ENCODE measurements at places on chromosomes 7 and 10.

DNA sequence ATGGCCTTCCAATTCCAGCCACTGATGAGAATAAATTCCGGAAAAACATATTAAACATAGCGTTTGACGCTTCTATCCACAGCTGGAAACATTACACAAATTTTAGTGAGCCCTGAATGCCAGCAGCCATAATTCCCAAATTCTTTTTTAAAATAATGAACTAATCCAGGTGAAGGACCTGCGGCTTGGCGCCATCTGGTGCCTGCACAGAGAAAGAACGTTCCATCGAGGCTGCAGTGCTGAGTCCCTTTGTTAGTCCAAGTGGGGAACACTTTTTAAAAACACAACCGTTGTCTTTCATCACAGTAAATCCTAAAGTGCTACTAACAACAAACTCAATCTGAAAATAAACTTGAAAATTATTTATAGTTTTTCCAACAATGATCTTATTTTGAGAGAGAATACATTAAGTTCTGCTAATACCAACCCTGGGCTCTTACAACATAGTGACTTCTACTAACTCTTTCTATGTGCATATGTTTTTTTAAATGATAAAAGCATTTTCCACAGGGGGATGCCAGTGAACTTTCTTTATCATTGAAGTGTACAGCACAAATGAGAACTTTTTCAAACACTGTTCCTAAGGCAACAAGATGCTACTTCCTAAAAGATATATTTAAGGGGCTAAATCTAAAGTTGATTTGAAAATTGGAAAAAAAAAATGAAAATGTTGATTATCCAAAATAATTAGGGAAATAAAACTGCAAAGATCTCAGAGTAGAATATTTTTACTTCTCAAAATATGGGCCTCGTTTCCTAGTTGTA is 166.9 kb upstream of the RNF32 start:
- DNase-seq, result no peak

- DNase-seq, result no peak
Measured at GRCh38 chr7:117800406-117800805, 72.8 kb downstream of the CTTNBP2 start.

DNA sequence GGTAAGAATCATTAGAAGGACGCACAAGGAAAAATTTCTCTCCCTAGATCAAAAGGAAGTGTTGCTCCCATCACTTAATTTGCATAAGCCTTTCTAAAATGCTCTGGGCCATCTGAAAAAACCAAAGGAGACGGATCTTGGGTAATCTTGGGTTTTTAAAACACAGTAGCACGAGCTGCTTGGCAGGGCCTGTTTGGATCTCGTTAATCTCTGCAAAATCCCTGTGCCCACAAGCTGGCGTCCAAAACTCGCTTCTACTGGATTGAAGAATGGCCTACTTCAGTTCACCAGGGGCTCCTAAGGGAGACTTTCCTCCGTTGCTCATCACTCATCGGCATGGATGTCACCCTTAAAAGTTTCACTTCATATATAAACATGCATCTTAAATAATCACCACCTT is 128.6 kb downstream of the RNF216 start:
- no peak for DNase-seq

- DNase-seq, result no peak
Measured at GRCh38 chr10:79404231-79404609, 41.2 kb downstream of the ZCCHC24 start.

DNA sequence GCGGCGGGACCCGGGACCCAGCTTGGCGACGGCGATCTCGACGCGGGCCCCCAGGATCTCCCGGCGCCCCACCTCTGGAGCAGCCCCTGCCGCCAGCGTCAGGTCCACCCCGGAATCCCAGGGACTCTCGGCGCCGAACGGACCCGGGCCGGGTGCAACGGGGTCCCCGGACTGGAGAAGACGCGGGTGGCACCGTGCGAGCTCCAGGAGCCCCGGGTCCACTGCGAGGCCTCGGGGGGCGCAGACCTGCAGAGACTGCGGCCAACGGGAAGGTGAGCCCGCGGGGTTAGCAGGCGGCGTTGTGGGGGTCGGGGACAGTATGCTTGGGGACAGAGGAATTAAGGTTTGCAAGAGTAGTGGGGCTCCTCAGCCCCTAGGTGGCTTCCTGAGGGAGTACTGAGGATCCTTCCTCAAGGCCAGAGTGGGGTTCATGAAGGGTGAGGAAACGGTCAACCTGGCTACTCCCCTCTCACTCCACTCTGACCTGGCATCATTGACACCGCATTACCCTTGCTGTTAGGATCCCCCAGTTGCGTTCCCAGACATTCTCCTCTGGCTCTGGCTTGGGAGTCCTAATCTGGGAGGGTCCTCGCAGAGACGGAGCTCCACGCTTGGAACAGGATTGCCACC is 353 bp downstream of the EPHB6 start:
- DNase-seq, result no peak

- no peak for DNase-seq
Measured at GRCh38 chr7:131104596-131105293, 222.9 kb upstream of the MKLN1 start.

- DNase-seq, result no peak
Measured at GRCh38 chr7:46990761-46991160, 591.1 kb downstream of the TNS3 start.

DNA sequence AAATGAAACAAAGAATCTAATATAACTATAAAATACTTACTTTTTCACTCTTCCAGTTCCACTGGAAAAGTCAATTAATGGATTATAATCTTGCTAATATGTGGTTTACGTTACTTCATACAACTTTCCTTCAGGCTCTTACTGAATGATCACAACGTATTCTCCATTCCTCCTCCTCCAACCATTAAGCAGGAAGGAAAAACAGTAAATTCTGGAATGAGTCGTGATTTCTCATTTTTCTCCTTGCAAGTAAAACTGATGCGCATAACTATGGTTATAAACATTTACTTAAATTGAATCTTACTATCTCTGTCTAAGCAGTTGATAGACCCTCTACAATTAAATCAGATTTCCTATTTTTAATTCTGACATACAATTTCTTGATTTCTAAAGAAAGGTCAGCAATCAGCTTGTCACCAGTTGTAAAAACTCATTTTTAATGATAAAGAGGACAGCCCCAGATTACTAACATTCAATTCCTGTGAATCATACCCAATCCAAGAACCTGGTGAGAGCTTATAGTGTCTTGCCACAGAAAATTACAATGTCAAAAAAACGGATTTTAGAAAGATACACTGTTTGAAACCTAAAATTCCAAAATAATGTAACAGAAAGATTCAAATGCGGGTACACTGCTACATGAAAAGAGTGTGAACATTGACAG is 64.3 kb downstream of the EZH2 start:
- DNase-seq, result no peak

GRCh38 chr10:17122726-17123661 is 6.6 kb downstream of the CUBN start:
- no peak for DNase-seq

GRCh38 chr7:28695300-28696295 is 262.5 kb downstream of the TRIL start:
- DNase-seq, result no peak

DNA sequence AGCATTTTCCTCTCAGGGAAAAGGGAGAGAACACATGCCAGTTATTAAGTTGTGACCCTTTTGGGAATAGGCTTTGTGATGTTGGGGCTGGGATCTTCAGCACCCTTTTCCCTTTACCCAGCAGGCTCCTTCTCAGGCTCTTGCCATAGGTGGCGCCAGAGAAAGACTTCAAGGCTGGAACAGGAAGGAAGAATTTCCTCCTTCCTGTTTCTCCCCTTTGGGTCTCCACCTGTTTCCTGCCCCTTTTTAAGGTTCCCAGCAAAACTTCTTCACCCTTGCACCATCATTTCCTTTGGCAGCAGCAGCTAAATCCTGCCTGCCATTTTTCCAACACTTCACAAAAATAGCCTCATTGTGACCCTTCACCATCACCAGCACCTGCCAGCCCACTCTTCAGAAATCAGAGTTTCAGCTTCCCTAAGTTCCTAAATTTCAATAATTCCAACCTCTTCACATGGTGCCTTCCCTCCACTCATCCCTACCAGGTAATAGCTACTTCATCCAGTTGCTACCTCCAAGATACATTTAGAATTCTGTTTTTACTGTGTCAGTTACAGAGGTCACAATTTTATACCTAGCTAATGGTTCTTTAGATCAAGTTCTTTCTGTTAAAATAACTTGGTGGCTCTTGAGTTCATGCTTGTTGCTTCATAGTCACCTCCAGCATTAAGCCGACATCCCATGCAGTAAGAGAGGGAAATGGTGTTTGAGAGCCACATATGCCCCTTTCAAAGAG is 22.4 kb upstream of the FOXK1 start:
- no peak for DNase-seq

DNA sequence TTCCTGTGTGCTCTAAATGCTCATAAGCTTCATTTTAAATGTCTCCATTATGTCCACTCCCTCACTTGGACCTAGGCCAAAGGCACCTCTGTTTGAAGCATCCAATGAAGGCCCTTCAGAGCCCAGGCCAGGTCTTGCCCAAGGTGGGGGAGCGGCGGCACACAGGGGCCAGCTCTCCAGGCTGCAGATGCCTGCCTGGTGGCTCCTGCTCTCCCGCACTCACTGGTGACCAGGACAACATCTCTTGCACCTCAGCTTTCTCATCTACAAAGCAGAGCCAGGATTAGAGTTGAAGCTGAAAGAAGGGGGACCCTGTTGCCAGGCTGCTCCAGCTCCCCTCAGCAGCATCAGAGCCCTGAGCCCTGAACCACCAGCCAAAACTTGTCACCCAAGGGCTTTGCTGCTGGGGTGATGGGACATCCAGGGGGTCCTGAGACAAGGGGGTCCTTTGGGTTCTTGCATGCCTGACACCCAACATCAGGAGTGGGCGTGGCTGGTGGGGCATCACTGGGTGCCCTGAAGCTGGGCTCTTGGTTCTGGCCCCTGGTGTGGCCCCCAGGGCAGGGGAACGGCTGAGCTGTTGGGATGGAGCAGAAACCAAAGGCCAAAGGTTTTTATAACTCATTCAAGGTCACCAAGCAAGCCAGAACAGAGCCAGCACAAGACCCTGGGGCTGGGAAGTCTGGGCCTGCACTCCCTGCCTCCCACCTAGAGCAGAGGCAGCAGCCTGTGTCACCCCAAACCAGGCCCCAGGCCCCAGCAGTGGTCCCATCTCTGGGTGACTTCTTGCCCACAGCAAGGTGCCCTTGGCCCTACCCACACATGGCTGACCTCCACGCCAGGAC is 1.2 kb downstream of the NACAD start:
- no peak for DNase-seq

GRCh38 chr10:92855560-92855959 is 7.2 kb downstream of the EXOC6 start:
- DNase-seq, result no peak

DNA sequence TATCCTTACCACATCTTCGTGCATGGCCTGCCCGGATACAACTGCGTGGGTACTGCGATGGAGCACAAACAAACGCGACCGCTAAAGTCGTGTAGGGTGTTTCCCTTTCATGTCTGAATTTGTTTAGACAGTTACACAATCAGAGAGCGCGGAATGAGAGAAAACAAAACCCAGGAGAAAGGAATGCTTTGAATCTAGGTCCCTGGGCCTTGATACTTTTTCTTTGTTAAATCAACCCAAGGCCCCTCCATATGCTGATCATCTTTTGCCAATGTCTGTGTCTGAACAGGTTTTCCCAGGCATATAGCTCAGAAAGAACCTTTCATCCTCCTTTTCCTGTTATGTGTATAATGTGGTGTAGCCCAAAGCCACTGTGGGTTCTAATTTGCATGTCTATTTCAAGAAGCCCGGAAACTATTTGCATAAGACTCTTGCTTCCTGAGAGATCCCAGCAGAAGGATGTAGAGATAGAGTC is 145.8 kb downstream of the FRMD4A start:
- DNase-seq, result peak; percentile 52

DNA sequence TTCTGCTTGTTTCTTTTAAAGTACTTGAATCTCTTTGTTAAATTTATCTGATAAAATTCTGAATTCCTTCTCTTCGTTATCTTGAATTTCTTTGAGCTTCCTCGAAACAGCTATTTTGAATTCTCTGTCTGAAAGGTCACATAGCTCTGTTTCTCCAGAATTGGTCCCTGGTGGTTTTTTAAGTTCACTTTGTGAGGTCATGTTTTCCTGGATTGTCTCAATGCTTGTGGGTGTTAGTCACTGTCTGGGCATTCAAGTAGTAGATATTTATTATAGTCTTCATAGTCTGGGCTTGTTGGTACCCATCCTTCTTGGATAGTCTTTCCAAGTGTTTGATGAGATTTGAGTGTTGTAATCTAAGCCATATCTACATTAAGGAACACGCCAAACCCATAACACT is 1060.6 kb downstream of the LRMDA start:
- DNase-seq, result no peak

DNA sequence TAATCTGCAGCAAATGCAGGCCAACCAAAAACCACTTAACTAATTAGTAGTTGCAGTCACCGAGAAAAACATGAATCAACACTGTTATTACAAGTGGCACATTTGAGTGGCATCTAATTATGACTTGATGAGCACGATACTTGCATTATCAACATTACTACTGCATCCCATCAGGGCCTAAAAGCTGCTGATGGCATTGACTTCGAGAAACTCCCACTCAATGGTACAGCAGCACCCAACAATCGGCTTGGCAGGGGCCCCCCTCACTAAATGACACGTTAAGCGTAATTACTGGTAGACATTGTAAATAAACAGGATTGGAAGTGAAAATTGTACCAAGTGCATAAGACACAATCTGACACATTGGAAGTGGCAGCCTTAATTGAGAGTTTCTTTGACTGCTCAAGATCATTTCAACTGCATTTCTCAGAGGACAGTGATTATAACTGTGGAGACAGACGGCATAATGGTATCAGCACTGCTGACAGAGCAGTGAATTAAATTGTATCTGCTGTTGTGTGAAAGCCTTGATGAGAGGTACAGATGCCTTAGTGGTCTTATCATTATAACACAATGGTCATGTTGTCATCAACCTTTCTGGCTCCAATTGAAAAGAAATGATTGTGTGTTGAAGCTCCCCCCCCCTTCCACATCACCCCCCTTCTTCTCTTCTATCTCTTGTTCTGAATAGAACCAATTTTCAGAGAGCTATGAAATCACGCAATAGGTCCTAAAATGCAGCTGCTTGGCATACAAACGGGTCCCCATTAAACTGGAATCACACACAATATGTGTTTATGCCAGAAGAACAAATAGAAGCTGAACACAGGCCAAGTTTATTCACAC is 43.4 kb downstream of the SHTN1 start:
- no peak for DNase-seq

GRCh38 chr10:44261710-44262455 is 123.0 kb downstream of the CXCL12 start:
- DNase-seq, result no peak

DNA sequence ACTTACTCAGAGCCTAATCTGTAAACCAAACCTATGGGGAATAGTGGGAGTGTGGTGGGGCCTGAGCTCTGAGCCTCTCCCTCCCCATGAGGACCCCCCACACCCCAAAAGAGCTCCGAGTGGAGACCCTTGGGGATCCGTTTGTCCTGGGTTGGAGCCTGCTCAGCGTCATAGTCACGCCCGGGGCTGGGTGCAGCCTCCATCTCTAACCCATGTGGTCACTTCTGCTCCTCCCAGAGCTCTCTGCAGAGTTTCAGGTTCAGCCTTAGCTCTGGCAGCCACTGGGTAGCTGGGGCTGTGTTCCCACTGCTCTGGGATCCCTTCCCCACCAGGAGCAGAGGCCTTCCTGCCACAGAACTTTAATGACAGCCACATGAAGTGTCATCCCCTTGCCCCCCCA is 25.9 kb downstream of the PFKFB3 start:
- no peak for DNase-seq

GRCh38 chr10:86113501-86113900 is 253.1 kb downstream of the GRID1 start:
- DNase-seq, result no peak
